Stimulated activated CD8-positive, alpha-beta memory T cell treated with anti-CD3 and anti-CD28 coated beads, Interleukin-4, amount 100 ng/mL, for 4 hours (primary cell): ENCODE measurements at places on chromosomes 16 and 17.

GRCh38 chr17:9334536-9335446 lies 240.8 kb downstream of the STX8 start:
- DNase-seq, result no peak

GRCh38 chr16:79181419-79181818 lies 419.1 kb downstream of the MAF start:
- no peak for DNase-seq

DNA sequence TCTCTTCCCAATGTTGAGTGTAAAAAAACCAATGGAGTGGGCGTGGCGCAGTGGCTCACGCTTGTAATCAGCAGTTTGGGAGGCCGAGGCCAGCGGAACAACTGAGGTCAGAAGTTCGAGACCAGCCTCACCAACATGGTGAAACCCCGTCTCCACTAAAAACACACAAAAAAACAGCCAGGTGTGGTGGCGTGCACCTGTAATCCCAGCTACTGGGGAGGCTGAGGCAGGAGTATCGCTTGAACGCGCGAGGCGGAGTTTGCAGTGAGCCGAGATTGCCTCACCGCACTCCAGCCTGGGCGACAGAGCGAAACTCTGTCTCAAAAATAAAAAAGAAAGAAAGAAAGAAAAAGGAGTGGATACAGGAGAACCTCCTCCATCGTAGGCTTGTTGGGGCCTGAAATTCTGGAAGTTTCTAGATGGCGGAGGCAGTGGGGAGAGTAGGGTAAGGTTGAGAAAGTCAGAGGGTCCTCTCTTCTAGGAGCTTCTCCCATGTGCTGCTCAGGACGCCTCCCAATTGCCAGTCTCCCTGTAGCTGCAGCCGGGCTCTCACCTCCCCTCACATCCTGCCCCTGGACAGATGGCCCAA lies 709 bp upstream of the ZNF764 start:
- no peak for DNase-seq

DNA sequence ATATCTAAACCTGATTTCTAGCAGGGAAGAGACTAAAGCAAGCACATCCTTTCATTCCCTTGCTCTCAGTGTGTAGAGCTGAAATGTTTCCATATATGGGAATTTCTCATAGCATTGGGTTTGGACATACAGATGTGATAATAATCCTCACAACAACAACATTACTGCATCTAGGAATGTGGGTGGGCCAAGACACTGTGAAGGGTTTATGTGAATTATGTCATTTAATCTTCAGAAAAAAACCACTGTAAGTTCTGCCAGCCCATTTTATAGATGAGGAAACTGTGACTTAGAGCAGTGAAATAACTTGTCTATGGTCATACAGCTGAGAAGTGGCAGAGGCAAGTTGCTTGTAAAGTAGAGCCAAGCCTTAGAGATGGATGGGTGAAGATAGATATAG lies 5.2 kb downstream of the OMG start:
- DNase-seq, result no peak

GRCh38 chr16:62921904-62922303 lies 885.7 kb upstream of the CDH8 start:
- no peak for DNase-seq
